ENCODE measurements at places on chromosomes 13 and 19. TPM values are rescaled to one million over a fixed set of nuclear protein-coding genes. Genes with fewer than 3 reads are reported as not detected.
A peak's percentile ranks its signal among the peaks of the same experiment; 100 is the strongest.

OR4F17 gene
- total RNA-seq: not detected

KCNC3 gene
- total RNA-seq: 0.13 TPM

NLRP9 gene
- total RNA-seq: not detected

DNA sequence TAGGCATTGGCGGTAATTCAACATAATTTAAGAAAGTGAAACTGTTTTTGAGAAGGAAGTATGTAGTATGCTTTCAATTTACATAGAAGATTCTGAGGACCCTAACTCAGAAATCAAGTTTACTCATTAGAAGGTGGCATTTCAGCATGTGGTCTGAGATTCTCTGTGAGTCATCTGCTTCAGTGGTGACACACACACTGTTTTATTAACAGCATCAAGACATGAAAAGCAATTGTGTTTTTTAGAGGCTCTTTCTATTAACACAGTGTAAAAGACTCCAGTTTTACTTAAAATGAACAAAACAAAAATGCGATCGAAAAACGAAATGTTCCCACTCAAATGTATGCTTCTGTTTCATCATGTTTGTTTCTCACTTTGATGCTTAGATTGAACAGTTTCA, 802.1 kb upstream of the SLITRK6 start:
- no peak for DNase-seq
- no peaks in the 10 kb centered on the region for H3K36me3 ChIP-seq
- H3K4me3 ChIP-seq: no peak overlapping the region
- H3K27me3 ChIP-seq: no peaks in the 10 kb centered on the region

DNA sequence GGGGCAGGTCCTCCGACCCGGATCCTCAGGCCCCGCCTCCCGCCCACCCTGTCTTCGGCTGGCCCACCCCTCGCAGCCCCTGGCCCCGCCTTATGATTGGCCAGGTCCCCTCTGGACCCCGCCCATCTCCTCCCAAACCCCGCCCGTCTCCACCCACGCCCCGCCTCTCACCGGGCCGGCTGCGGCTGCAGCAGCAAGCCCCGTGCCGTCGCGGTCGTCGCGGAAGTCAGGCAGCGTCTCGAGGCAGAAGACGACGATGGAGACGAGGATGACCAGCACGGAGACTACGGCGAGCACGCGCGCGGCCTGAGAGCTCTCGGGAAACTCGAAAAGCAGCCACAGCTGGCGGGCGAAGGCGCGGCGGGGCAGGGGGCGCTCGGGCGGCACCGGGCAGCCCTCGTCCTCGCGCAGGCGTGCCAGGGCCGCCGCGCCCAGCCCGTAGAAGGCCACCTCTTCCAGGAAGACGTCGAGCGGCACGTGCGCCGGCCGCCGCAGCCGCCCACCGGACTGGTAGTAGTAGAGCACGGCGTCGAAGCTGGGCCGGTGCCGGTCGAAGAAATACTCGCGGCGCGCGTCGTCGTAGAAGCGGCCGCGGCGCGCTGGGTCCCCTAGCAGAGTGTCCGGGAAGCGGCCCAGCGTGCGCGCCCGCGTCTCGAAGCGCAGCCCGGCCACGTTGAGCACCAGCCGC, 495 bp downstream of the KCNA7 start:
- no peaks in the 10 kb centered on the region for H3K36me3 ChIP-seq
- H3K4me1 ChIP-seq: peaks cover 15% of the 10 kb centered on the region
- peak overlapping the region; percentile 24 for H3K4me3 ChIP-seq
- DNase-seq: no peak
- peaks cover 64% of the 10 kb centered on the region for H3K27me3 ChIP-seq

- DNase-seq: peak; percentile 43
- H3K4me1 ChIP-seq: no peaks in the 10 kb centered on the region
- peaks cover 24% of the 10 kb centered on the region for H3K36me3 ChIP-seq
- H3K27me3 ChIP-seq: no peaks in the 10 kb centered on the region
- H3K27ac ChIP-seq: no peak overlapping the region
Measured at GRCh38 chr13:45989607-45990006, 62.9 kb downstream of the ZC3H13 start.

DNA sequence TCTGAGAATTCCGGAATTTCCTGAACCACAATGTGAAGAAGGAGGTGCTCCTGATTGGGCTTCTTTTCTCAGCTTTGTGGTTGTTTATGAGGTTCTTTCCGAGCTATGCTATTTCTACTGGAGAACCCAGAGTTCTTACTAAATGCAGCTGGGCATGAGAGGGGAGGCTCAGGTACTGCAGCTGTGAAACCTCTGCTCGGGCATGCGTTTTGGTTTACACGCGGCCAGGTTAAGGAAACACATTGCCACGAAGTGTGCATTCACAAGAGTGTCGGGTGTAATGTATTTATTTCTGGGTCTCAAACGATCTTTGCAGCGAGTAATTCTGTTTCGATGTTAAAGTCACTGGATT, 661 bp upstream of the MIR17HG start:
- H3K27ac ChIP-seq: peak overlapping the region; percentile 42
- peaks cover 9% of the 10 kb centered on the region for H3K4me1 ChIP-seq
- peaks cover 5% of the 10 kb centered on the region for H3K27me3 ChIP-seq
- DNase-seq: no peak

- no peak for DNase-seq
- H3K4me3 ChIP-seq: no peak overlapping the region
- H3K27ac ChIP-seq: no peak overlapping the region
- peaks cover 49% of the 10 kb centered on the region for H3K27me3 ChIP-seq
- no peaks in the 10 kb centered on the region for H3K36me3 ChIP-seq
- H3K4me1 ChIP-seq: peaks cover 13% of the 10 kb centered on the region
Measured at GRCh38 chr19:53912653-53913052, 3.6 kb downstream of the CACNG7 start.

GRCh38 chr19:16608290-16608739, 19.7 kb downstream of the MED26 start:
- H3K27me3 ChIP-seq: no peaks in the 10 kb centered on the region
- peak; percentile 49 for DNase-seq
- H3K27ac ChIP-seq: no peak overlapping the region
- peaks cover 21% of the 10 kb centered on the region for H3K4me1 ChIP-seq
- H3K4me3 ChIP-seq: no peak overlapping the region
- peaks cover 2% of the 10 kb centered on the region for H3K36me3 ChIP-seq

GRCh38 chr19:49214701-49215100, 57.1 kb downstream of the TRPM4 start:
- H3K27me3 ChIP-seq: no peaks in the 10 kb centered on the region
- H3K36me3 ChIP-seq: peaks cover 12% of the 10 kb centered on the region
- H3K27ac ChIP-seq: no peak overlapping the region
- peaks cover 33% of the 10 kb centered on the region for H3K4me1 ChIP-seq

GRCh38 chr13:100240109-100240779, 151.4 kb downstream of the PCCA start:
- no peaks in the 10 kb centered on the region for H3K4me1 ChIP-seq
- no peaks in the 10 kb centered on the region for H3K36me3 ChIP-seq
- no peak for DNase-seq
- H3K4me3 ChIP-seq: no peak overlapping the region
- no peaks in the 10 kb centered on the region for H3K27me3 ChIP-seq

- H3K4me1 ChIP-seq: peaks cover 7% of the 10 kb centered on the region
- DNase-seq: peak; percentile 90
- H3K36me3 ChIP-seq: peaks cover 34% of the 10 kb centered on the region
- H3K27ac ChIP-seq: peak overlapping the region; percentile 62
- no peaks in the 10 kb centered on the region for H3K27me3 ChIP-seq
Measured at GRCh38 chr19:58581227-58582141, 8.3 kb upstream of the MZF1 start.

- H3K27ac ChIP-seq: no peak overlapping the region
- no peak overlapping the region for H3K4me3 ChIP-seq
- H3K27me3 ChIP-seq: no peaks in the 10 kb centered on the region
- H3K36me3 ChIP-seq: peaks cover 42% of the 10 kb centered on the region
- DNase-seq: peak; percentile 54
- H3K4me1 ChIP-seq: no peaks in the 10 kb centered on the region
Measured at GRCh38 chr19:49983645-49984229, 22.8 kb upstream of the SIGLEC11 start.

DNA sequence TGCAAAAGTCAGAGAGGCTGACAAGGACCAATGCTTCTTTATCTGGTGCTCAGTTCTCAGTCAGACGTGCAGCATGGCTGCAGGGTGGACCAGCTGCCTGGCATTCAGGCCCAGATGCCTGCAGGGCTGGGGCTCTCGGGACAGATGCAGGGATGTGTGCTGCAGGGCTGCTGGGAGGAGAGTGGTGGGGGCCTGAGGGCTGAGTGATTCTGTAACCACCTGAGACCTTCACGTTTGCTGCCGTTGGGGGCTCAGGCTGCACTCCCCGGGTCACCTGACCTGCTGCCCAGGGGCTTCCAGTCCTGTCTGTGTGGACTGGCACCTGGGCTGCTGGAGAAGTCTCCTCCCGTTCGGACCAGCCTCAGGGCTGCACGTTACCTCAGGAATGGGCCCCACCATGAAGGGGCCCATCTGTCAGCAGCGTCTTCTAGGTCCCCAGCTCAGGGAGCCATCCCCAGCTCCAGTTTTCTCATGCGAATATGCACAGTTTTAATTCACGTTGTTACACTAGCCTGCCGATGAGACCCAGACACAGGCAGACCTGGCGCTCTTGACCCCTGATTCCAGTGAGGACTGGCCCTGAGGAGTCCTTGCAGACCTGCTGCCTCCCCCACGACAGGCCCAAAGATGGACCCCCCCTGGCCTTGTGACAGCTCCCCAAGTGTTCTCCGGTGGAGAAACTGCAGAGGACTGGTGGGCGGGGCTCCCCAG, 16.9 kb downstream of the KCTD15 start:
- peaks cover 55% of the 10 kb centered on the region for H3K36me3 ChIP-seq
- no peak for DNase-seq
- H3K4me1 ChIP-seq: no peaks in the 10 kb centered on the region
- no peaks in the 10 kb centered on the region for H3K27me3 ChIP-seq
- H3K27ac ChIP-seq: no peak overlapping the region

DNA sequence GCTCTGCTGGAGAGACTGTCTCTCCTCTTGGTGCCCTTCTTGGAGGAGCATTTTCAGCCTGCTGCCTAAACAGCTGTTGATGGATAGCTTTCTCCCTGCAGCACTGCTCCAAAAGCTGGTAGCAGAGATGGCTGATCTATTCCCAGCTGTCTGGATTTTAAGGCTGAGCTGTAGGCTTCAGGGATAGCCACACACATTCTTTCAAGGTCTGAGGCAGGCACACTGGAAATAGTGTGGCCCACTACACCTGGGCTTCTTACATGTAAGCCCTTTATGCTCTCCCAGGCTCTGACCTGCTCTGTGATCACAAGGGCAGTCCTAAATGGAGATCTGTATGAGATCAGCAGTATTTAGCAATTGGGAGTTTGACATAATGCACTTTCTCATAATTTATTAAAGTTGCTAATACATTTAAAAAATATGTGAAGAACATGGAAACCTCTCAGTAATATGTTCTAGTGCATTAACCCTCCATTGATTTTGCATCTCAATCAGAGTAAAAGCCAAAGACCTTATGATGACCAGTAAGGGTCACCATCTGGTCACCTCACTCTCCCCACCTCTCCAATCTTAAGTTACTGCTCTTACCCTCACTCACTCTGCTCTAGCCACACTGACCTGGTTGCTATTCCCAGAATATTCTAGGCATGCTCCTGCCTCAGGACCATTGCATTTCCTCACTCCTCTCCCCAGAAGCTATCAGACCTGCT, 91.6 kb downstream of the MBNL2 start:
- peaks cover 6% of the 10 kb centered on the region for H3K36me3 ChIP-seq
- DNase-seq: no peak
- H3K27ac ChIP-seq: no peak overlapping the region
- H3K4me3 ChIP-seq: no peak overlapping the region
- no peaks in the 10 kb centered on the region for H3K27me3 ChIP-seq

DNA sequence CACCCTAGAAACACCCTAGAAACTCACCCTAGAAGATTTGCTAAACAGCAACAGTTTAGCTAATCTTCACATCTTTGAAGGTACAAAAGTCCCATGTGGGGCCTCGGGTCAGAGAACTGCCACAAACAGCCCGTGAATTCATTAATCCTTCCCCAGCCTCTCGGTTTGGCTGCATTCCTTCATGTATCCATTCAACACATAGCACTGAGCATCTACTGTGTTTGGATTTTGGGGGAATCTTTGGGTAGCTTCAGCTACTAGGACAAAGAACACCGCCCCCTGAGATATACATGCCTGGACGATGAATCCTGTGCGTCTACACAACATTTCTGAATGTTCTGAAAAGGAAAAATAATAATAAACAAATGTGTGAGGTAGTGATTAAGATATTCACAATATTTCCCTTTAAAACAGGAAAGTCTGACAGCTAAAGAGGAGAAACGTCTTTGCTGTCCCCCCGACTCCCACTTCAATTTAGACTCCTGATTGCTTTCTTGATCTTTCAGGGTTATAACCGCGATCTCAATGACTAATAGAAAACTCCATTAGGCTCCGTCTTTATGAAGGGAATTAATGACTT, 63.5 kb downstream of the ALOX5AP start:
- H3K36me3 ChIP-seq: no peaks in the 10 kb centered on the region
- DNase-seq: peak; percentile 18
- no peak overlapping the region for H3K4me3 ChIP-seq
- peaks cover 52% of the 10 kb centered on the region for H3K4me1 ChIP-seq
- peaks cover under 1% of the 10 kb centered on the region for H3K27me3 ChIP-seq
- peak overlapping the region; percentile 37 for H3K27ac ChIP-seq

DNA sequence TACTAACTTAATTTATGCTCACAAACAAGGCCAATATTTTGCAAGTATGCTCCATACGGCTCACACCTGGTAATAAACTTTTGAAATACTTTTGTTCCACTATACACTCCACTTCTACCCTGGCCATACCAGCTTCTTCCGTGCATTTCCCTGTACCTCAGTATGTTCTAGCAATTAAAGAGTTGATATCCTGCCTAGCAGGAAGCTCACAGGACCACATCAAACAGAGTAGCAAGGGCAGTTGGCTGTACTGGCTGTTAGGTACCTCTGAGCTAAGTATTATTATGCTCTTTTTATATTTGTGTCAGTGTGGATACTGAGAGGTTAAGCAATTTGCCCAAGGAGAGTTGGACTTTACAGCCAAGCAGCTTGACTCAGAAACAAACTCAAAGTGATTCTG, 257.7 kb downstream of the SLITRK6 start:
- H3K4me1 ChIP-seq: no peaks in the 10 kb centered on the region
- H3K27me3 ChIP-seq: no peaks in the 10 kb centered on the region

DNA sequence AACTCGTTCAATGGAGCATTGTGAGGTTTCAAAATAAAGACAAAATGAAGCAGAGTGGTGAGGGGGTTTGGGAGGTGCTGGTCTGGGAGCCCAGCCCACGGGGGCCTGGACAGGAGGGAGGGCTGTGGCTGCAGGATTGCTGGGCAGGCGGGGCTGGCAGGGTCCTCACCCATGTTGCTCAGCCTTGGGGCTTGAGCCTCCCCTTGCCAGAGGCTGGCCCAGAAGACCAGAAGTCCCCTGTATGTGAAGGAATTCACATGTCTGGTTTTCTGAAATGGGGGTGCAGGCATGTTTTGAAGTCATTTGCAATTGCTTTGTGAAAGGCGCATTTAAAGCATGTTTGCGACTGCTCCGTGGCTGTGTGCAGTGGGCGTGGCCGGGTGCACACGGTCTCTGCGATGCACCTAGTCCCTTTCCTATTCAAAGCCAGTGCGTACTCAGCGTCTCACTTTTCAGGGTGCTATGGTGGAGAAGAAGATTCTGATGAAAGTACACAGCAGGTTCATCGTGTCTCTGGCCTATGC, 2.3 kb downstream of the GRK1 start:
- H3K27me3 ChIP-seq: peaks cover 10% of the 10 kb centered on the region
- H3K36me3 ChIP-seq: no peaks in the 10 kb centered on the region
- H3K27ac ChIP-seq: no peak overlapping the region
- DNase-seq: no peak
- no peak overlapping the region for H3K4me3 ChIP-seq
